ENCODE measurements at places on chromosomes 1 and 21.

DNA sequence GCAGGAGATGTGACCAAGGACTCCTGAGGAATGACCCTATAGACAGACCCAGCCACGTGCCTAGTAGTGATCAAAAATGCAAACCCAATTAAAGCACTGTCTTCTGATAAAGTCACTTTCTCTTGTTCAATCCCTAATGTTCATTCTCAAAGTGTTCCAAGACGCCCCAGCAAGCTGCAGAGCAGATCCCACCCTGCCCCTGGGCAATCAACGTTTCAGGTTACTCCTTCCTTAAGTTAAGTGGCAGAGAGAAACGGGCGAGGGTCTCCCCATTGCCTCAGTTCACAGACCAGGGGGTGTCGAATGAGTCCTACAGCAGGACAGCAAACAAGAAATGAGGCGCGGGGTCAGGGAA is 699 bp upstream of the RGS2 start:
- no peak for DNase-seq

DNA sequence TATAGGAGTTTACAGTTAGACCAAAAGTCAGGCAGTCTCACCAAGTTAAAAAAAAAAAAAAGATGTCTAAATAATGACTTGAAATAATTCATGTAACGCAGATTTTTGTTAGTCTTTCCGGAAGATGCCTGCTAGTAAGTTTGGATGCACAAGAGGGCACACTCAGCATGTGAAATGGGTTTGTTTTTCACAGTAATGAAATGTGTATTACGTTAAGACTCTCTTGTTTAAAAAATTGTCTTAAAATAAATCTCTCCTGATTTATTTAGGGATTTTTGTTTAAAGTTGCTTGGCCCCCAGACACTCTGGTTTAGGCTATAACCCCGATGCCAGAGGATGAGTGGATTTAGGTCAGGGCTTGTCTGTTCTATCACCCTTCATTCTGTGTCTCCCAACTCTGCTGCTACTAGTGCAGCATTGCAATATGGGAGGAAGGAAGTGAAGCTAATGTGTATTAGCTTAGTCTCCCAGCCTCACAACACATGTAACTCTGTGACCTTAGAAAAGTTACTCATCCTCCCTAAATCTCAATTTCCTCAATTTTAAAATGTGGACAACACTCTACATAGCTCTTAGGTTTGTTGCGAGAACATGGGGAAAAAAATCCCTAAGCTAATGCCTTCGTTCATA is 25.7 kb downstream of the CTH start:
- no peak for DNase-seq

GRCh38 chr21:34544032-34544496 is 32.1 kb upstream of the KCNE1 start:
- peak; percentile 33 for DNase-seq

DNA sequence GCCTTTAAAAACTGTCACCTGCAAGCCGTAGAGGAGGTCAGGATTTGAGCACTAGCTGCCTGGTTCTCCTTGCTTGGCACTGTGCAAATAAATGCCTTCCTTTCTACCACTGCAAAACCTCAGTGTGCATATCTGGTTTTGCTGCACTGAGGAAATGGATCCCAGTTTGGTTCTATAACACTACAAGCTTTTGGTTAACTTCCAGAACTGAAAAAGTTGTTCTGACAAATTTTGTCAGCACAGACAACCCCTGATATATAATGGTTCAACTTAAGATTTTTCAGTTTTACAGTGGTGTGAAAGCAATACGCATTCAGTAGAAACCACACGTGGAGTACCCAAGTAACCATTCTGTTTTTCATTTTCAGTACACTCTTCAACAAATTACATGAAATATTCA is 29.8 kb upstream of the GALNT2 start:
- DNase-seq: no peak

GRCh38 chr21:38211321-38211720 is 45.5 kb upstream of the KCNJ15 start:
- no peak for DNase-seq

DNA sequence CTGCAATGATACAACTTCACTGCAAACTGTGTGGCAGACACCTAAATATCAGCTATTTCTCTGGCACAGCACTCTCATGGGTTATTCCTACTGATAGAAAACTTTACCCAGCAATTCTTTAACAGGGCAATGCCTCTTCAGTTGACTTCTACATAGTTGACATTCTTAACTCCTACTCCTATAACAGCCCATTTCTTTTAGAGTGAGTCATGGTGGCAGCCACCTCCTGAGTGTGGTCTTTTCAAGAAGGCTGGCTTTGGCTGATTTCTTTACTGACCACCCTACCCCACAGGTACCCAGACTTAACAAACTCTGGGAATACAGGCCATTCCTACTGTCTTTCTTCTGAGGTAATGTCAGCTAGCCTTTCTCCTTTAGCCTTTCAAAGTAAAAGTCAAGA is 805.8 kb upstream of the ADGRL2 start:
- no peak for DNase-seq

DNA sequence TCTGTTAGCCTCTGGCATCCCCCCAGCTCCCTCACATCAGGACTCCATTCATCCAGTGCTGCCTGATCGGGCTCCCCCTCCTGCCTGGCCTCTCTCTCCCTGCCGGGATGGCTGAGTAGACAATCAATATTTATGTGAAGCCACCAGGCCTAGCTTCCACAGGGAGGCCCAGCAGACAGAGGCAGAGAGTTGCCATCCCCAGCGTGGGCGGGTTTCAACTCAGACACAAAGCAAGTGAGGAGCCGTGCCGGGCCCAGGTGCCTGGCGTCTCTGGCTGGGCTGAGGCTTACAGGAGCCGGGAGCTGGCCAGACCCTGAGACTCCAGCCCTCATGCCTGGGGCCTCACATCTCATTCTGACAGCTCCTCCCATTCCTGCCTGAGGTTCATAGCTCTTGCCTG is 34.5 kb upstream of the ATP2B4 start:
- no peak for DNase-seq

DNA sequence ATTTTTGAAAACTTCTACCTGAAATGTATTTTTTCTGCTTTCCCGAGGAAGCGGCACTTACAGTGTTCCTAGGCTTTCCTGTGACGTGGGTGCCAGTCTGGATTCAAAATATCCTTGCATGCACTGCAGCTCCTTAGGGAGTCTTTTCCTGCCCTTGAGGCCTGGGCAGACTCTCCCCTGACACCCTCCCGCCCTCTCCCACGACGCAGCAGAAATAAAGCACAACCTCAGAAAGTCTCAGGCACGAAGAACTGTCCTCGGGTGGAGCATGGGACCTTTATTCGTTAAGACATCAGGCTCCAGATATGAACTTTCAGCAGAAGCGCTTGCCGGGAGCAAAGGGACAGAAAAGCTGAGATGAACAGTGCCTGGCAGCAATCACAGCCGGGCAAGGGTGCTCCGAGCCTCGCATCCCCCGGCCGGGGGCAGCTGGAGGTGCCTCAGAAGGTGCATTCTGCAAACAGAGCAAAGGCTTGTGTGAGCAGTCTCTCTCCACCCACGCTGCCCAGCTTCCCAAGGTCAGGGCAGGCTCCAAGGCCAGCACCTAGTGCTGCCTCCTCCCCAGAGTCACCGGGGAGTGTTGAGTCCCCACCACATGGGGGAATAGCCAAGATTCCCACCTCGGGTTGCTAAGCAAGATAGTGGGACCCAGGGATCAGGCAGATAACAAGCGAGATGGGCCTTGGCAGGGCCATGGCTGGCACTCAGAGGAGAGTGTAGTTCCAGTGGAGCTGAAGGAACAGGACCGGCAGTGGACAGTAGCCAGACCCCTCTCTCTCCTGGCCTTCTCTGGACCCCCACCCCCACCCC is 3.2 kb downstream of the TFF3 start:
- no peak for DNase-seq

GRCh38 chr1:231936983-231937775 is 310.6 kb downstream of the DISC1 start:
- DNase-seq: no peak

DNA sequence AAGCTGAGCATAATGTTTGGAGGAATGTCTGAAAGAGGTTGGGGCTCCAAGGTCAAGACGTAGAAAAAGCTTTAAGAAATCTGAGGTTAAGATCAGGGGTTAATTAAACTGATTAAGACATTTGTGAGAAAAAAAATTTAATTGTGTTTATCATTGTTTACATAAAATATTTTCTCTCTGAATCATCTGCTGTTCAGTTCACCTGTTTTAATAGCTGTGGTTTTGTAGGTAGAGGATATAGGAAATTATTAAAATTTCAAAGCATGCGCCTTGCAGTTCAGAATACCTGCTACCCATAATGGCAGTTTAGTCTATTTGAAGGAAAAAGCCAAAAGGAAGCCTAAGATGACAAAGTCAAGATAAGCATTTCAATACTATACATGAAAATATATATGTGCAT is 153.2 kb downstream of the SPATA46 start:
- no peak for DNase-seq

- DNase-seq: no peak
Observed at GRCh38 chr1:86753700-86754099, 49.3 kb downstream of the SH3GLB1 start.

GRCh38 chr21:45996311-45997204 is 15.0 kb downstream of the COL6A1 start:
- DNase-seq: no peak

DNA sequence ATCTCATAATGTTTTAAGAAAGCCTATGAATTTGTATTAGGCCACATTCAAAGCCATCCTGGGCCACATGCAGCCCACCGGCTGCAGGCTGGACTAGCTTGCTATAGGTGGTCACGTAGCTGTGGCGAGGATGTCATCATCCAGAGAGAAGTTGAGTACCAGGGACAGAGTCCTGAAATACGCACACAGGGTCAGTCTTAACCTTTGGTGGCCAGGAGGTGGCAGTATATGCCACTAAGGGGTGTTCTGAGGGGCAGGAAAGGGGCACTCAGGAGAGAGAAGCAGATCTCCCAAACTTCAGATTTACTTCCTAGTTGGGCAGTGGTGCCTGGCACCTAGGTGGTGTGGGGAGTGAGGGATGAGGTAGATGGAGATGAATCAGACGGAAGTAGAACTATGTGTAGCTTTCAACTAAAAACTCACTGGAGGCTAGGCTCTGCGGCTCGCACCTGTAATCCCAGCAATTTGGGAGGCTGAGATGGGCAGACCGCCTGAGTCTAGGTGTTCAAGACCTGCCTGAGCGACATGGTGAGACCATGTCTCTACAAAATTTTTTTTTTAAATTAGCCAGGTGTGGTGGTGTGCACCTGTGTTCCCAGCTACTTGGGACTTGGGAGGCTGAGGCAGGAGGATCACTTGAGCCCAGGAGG is 16.3 kb upstream of the CDK18 start:
- no peak for DNase-seq

GRCh38 chr1:17340358-17340757 is 31.6 kb upstream of the PADI6 start:
- DNase-seq: no peak

GRCh38 chr1:40939320-40940059 is 40.0 kb upstream of the CTPS1 start:
- DNase-seq: no peak

GRCh38 chr21:43864962-43865539 is at the start of gene AGPAT3:
Gene AGPAT3 (plus strand): TSS chr21:43865223. CDS start chr21:43959682, 94,459 bp downstream.
- no peak for DNase-seq

DNA sequence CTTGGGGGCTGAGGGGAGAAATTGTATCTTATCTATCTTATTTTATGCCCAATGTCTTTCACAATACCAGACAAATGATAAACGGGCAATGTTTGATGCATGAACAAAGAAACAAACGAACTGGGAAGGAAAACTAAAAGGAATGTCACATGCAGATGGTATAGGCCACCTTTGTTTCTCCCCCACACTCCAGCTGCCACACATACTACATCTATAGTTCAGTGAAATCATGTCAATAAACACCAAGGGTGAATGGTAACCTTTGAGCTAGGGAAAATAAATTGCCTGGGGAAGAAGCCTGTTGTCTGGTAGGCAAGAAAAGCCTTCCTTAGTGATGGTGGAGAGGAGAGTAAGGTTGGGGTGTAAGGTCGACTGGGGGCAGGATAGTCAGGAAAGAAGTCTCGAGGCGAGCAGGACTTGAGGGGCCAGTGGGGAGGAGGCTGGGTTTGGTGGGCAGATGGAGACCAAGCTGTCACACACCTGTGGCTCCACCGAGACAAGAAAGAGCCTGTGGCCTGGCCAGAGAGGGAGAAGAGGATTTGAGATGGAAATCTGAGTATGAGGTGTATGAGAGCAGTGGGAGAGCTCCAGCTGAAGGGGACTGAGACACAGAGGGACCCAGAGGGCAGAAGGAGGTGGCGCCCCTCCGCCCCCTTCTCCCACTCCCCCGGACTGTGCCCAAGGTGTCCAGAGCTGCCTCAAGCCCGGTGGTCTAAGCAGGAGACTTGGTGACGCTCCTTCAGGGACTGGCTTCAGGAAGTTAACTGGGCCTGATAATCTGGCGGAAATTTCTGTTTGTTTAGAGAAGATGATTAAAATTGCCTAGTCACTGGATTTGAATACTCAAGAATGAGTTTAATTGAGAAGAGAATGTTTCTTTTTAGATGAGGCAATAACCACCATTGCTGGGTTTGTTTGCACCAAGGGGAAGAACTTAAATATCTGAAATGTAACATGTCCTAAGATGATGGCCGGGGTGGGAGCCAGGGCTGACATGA is 37.3 kb downstream of the ATF3 start:
- no peak for DNase-seq

- no peak for DNase-seq
Observed at GRCh38 chr21:16250273-16250672, 520.5 kb downstream of the USP25 start.

- no peak for DNase-seq
Observed at GRCh38 chr1:23527366-23527765, 3.7 kb downstream of the E2F2 start.

DNA sequence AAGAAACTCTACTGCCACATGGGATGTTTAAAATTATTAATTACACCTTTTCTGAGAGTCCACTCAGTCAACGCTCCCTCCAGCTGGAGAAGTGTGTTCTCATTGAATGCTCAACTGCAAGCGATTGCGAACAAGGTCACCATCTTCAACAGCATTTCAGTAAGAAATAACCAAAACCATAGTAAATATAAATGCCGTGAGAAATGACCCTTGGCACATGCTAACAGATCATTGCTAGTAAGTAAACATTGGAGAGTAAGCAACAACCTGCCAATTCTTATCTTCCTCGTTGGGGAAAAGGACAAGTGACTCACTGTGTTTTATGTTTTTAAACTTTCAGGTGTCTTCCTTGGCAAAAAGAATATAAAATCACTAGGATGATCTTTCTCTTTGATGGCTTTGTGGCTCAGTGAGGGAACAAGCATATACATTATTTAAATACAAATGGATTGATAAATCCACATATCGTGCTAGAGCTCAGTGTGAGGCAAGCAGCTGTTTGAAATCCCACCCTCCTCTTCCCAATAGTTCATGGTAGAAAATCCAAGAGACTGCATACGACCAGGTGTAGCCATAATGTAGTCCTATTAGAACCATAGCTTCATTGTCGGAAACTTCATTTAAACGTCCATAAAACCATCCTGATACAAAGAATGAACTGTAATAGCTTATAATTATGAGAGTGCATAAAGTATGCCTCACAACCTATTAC is 214.6 kb downstream of the GRIK1 start:
- DNase-seq: no peak
